ENCODE measurements at places on chromosomes 16 and 17.

DNA sequence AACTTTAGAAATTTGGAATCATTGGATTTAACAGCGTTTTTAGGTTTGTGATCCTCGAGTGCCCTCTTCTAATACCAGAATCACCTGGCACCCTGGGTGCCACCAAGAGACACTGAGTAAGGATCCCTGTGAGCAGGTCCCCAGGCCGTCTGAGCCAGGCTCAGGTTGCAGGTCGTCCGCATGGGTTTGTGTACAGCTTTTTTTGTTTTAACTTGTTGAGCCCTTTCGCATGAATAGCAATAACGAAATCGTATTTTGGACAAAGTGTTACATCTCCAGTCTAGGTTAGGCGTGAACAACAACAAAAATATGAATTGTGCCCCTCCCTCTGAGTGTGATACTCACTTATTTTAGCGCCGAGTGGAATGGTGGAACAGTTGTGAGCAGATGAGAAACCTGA lies 10.9 kb downstream of the USP10 start:
- DNase-seq = no peak

GRCh38 chr17:59627274-59627673 lies 7.6 kb downstream of the CLTC start:
- DNase-seq = no peak

- no peak for DNase-seq
Observed at GRCh38 chr16:65944361-65944760, 422.1 kb upstream of the CDH5 start.

GRCh38 chr17:38568274-38568673 lies 37.5 kb downstream of the SRCIN1 start:
- DNase-seq = no peak

- peak; percentile 43 for DNase-seq
Observed at GRCh38 chr17:58339755-58340404, 11.3 kb upstream of the TSPOAP1 start.

GRCh38 chr16:74720579-74720978 lies 19.9 kb upstream of the MLKL start:
- DNase-seq = no peak

DNA sequence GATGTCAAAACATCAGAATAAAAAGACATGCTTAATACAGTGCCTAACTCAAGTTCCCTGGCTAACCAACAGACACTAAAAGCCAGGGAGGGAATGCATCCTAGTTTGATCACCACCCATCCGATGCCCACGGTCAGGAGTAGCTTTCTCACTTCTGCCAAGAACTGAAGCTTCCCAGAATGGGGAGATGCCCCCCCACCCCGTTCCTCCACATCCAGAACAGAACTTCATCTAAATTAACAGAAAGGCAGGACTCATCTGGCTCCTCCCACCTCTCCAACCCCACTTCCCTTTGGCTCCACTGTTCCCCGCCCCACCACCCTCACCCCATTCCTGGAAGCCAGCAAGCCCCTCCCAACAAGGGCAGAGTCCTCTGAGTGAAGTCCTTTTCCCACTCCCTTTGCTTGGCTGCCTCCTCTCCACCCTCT lies 33.7 kb downstream of the GDE1 start:
- DNase-seq = no peak

GRCh38 chr17:17153071-17153470 lies 53.1 kb downstream of the PLD6 start:
- DNase-seq = no peak

DNA sequence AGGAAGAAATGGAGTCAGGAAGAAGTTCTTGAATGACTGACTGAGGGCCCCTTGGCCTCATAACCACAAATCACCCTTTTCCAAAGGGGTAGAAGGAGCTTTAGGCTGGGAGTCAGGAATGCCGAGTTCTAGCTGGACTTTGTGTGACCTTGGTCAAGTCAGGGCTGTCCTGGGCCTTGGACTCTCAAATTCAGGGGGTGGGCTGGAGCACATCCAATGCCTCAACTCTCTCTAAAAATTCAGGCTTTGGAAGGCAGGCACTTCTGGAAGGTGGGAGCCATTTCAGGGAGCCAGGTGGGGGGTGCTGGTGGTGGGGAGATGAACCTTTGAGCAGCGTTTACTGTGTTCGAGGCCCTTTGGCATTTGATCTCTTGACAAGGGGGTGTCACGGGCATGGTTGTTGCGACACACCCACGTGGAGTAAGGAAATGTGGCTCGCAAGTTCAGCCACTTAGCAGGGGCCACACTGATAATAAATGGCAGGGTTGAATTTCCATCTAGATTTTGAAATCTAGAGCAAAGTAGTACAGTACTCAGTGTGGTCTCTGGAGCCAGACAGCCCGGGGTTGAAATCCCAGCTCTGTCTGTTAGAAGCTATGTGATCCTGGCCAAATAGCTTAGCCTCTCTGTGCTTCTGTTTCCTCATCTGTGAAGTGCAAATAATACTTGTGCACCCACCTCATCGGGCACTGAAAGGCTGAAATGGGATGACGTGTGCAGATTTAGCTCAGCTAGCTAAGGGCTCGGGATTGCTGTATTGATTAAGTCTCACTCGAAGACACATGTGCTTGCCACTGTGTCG lies 47.1 kb upstream of the CIBAR2 start:
- no peak for DNase-seq

GRCh38 chr16:66908116-66908515 lies 10.6 kb downstream of the CDH16 start:
- DNase-seq = no peak

DNA sequence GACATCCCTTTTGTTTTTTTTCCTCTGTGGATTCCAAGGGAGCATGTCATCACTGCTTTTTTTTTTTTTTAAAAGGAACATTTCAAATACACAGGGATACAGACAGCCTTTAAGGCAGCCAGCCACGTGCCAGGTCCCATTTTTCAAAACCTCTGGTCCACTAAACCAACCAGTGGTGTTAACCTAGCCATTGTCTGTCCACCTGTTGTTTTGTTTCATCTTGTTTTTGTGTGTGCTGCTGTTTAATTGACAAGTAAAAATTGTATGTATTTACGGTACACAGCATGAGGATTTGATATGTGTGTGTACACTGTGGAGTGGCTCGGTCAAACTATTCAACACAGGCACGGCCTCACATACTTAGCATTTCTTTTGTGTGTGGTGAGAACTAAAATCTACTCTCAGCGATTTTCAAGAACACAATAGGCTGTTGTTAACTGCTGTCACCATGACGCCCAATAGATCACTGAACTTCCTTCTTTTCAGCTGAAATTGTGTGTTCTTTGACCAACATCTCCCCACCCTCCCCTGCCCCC lies 19.2 kb downstream of the TMEM114 start:
- no peak for DNase-seq

GRCh38 chr17:16171613-16172012 lies 43.7 kb downstream of the NCOR1 start:
- no peak for DNase-seq

DNA sequence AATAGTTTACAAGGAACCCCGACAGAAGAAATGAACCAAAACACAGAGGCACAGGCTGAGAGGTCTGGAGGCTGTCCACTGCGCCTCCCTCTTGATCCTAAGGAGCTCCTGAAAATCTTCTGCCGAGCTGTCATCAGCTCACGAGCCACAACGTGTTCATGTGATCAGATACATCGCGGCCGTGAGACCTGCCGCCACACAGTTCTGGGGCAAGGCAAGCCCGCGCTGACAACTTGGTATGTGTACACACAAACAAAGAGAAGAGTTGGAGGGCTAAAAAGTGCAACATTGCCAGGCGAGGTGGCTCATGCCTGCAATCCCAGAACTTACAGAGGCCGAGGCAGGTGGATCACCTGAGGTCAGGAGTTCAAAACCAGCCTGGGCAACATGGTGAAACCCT lies 7.6 kb downstream of the EXOC7 start:
- DNase-seq = no peak

GRCh38 chr17:37123941-37124820 lies 175.4 kb downstream of the AATF start:
- DNase-seq = no peak

GRCh38 chr17:38750312-38751121 lies 2.0 kb upstream of the PSMB3 start:
- DNase-seq = no peak

DNA sequence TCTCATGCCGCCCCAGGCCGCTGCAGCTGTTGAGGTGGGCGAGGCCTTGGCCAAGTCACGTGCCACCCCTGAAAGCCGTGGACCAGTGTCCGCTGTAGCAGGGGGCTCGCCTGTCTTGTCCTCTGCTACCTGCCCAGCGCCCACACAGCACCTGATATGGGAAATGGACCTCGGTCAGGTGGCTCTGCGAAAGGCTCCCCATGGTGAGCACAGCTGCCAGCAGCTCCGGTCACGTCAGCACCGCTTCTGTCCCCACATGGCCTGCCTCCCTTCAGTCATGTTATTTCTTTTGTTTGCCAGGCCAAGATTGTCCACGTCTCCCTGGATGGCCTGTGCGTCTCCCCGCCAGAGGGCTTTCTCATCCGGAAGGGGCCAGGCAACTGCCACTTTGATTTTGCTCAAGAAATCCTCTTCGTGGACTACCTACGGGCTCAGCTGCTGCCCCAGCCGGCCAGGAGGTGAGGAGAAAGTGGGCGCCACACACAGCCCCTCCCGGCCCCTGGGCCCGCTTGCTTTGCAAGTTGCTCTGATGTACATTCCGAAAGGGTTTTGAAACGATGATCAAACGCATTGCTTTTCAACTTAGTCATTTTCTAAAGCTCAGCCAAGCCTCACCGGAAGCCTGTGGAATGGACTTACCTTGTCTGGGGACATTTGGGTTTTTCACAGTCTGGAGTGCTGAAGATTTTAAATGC lies 219.8 kb downstream of the KATNIP start:
- no peak for DNase-seq

GRCh38 chr16:83781-84615 lies 6.0 kb downstream of the MPG start:
- peak; percentile 39 for DNase-seq

DNA sequence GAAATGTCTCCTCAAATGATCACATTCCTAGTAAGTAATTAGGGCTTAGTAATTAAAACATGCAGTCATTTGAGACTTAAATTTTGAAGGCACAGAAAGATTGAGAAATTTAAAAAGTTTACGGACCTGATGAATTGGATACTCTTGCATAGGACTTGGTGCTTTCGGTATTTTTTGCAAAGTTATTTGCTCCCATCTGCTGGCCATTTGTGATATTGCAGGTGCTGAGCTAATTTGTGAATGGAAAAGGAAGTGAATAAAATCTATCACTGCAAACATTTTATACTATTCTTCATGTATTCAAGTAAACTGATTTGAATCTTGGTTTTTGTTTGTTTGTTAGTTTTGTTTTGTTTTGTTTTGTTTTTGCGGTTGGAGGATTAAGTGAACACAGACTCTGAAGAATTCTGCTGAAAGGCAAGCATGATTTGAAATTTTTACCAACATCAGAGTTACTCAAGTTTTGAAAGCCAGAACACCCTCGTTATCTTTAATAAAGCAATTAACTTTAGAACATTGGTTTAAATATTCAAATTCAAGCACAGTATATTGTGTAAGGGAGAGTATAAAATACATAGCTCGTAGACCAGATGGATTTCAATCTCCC lies 689.5 kb upstream of the RBFOX1 start:
- DNase-seq = peak; percentile 39

GRCh38 chr17:39200957-39201510 lies 951 bp downstream of the RPL19 start:
- no peak for DNase-seq

- DNase-seq = no peak
Observed at GRCh38 chr17:37291351-37291750, 84.4 kb upstream of the C17orf78 start.

Data from activated CD4-positive, alpha-beta memory T cell treated with anti-CD3 and anti-CD28 coated beads, Interleukin-2, amount 10 ng/mL, durations not matched to agents 7 days and 5 days (primary cell).